B cell (primary cell): ENCODE measurements at places on chromosomes 12 and 14. TPM values are rescaled to one million over a fixed set of nuclear protein-coding genes. Genes with fewer than 3 reads are reported as not detected.

DNA sequence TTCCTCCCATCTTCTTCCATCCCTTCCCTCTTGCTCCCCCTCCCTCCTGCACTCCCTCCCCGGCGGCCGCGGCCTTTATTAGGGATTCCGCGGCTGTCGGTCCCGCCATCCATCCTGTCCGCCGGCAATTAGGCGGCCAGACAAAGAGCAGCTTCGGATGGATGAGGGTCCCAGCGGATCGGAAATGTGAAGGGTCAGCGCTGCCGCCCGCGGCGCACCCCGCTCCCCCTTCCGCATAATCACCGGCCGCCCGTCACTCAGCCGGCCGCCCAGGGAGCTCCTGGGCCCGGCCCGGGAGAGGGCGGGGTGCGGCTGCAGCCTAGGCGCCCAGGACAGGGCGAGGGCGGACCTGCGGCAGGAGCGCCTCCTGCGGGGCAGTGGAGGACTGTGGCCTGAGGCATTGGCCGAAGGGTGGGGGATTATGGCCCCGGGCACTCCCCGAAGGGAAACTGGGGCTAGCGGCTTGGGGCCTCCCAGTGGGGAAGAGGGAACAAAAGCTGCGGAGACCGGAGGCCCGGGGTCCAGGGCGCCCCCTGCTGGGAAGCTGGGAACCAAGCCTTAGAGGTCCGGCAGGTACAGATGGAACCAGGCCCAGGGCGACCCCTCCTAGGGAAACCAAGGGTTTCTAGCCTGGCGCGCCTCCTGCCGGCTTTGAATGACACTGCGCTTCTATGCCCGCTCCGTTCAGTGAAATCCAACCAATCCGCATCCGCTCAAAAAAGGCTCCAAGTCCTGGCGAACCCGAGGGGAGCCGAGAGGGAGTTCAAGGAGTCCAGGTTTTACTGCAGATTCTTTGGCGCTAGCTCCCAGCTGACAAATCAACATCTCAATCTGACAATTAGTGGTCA is 4.4 kb upstream of the DNAJC22 start:
- peaks cover 89% of the 10 kb centered on the region for H3K27me3 ChIP-seq
- DNase-seq = peak; percentile 83
- H3K27ac ChIP-seq = no peak overlapping the region
- no peaks in the 10 kb centered on the region for H3K36me3 ChIP-seq

- H3K4me1 ChIP-seq = no peaks in the 10 kb centered on the region
- H3K4me3 ChIP-seq = no peak overlapping the region
- no peak for DNase-seq
- H3K27ac ChIP-seq = no peak overlapping the region
- no peaks in the 10 kb centered on the region for H3K27me3 ChIP-seq
- no peaks in the 10 kb centered on the region for H3K36me3 ChIP-seq
Observed at GRCh38 chr14:104422837-104423681, 156.5 kb upstream of the C14orf180 start.

GRCh38 chr12:101407049-101407435 is 530 bp downstream of the ARL1 start:
- no peaks in the 10 kb centered on the region for H3K36me3 ChIP-seq
- DNase-seq = no peak
- H3K27me3 ChIP-seq = no peaks in the 10 kb centered on the region
- peak overlapping the region; percentile 96 for H3K27ac ChIP-seq
- peak overlapping the region; percentile 95 for H3K4me3 ChIP-seq

- H3K4me1 ChIP-seq = no peaks in the 10 kb centered on the region
- H3K36me3 ChIP-seq = no peaks in the 10 kb centered on the region
- no peak overlapping the region for H3K4me3 ChIP-seq
- no peak for DNase-seq
- no peak overlapping the region for H3K27ac ChIP-seq
- H3K27me3 ChIP-seq = no peaks in the 10 kb centered on the region
Observed at GRCh38 chr12:43978556-43978955, 142.7 kb downstream of the TMEM117 start.

DNA sequence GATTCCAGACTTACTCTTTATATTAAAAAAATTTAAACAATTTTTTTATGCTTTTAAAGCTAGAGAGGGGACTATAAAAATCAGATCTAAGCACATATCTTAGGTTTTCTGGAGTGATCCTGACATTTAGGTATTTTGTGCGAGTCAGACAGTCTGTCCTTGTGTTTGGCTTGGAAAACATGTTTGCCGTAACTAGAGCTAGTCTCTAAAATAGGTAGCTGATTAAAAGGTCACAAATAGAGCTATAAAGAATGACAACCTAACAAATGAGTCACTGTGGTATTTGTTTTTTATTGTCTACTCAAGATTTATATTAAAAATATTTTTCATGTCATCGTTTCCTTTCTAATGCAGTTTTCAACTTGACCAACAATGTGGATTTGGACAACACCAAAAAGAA is 73.4 kb downstream of the MNAT1 start:
- peaks cover 6% of the 10 kb centered on the region for H3K36me3 ChIP-seq
- no peak overlapping the region for H3K27ac ChIP-seq
- no peaks in the 10 kb centered on the region for H3K27me3 ChIP-seq
- no peaks in the 10 kb centered on the region for H3K4me1 ChIP-seq
- no peak for DNase-seq

DNA sequence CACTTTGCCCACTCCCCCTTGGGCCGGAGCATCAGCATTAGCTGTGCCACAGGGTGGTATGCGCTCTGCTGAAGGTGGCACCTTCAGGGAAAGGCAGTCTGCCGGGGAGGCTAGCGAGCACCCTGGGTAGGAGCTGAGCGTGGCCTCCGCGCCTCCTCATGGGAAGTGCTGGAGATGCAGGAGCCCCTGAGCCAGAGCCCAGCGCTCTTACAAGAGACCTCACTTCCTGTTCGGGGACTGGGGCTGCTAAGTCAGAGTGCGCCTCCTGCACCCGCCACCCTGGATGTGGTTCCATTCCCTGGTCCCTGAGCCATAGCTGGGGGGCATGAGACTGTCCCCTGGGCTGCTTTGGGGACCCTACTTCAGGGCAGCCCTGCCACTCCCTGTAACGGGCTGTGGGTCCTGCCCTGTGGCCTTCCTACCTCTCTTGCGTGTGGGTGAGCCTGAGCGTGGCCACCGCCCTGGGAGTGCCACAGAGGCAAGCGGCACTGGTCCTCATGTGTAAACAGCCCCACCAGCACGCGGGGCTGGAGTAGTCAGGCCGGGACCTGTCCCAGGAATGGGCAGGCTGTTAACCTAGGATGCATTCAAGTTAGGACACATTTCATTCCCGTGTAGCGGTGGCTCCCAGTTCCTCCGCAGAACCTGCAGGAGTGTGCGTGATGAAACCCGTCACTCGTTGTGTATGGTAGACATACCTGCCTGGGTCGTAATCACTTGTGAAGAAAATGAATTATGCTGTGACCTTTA is 19.4 kb downstream of the COA8 start:
- no peaks in the 10 kb centered on the region for H3K4me1 ChIP-seq
- no peak for DNase-seq
- H3K36me3 ChIP-seq = no peaks in the 10 kb centered on the region
- no peak overlapping the region for H3K27ac ChIP-seq
- H3K27me3 ChIP-seq = no peaks in the 10 kb centered on the region
- H3K4me3 ChIP-seq = no peak overlapping the region

DNA sequence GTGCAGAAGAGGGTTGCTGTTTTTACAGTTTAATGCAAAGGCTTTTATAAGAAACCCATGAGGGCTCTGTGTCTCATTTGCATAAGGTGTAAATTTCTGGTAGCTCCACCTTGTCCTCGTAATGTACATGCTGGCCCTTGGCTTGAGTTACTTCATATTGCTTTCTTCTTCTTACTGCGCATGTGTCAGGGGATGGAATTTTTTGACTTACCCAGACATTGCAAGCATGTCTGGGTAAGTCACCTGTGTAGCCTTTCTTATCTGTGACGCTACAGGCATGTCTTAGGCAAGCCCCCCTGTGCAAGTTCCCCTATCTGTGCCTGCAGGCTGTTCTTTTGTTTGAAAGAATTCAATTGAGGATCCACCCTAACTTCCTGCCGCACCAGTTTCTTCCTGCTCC is 274.2 kb downstream of the ETNK1 start:
- H3K4me1 ChIP-seq = no peaks in the 10 kb centered on the region
- H3K27me3 ChIP-seq = no peaks in the 10 kb centered on the region
- no peaks in the 10 kb centered on the region for H3K36me3 ChIP-seq

- H3K36me3 ChIP-seq = no peaks in the 10 kb centered on the region
- DNase-seq = no peak
- H3K27me3 ChIP-seq = no peaks in the 10 kb centered on the region
- no peak overlapping the region for H3K4me3 ChIP-seq
Observed at GRCh38 chr14:36113341-36113740, 63.2 kb downstream of the PTCSC3 start.

DNA sequence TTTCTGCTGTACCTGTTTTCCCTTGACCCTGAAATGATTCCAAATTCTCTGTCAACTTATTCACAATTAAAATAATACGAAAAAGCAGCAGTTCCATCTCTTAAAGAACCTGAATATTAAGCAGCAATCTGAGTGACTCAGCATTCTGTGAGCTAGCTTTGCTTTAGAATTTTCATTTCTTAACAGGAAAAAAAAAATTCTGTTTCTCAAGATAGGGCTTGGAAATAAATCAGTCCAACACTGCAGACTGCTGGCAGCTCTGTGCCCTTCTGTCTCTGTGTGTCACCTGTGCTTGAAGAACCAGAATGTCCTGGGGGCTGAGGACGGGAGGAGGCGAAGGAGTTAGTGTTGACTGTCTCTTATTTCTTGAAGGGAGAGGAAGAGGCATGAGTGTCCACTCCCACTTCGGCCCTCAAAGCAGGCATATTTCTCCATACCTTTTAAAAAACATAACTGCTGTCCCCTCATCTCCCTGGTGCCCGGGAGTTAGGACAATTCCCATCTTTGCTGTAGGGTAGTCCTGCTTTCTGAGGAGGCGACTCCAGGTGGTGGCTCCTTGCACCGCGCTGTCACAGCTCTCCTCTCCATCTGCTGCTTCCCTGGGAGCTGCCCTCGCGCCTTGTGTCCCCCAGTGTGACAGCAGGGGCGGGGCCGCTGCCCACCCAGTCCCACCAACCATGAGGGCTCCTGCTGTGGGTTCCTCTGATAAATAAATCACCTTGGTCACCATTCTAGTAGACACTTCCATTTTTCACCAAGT is 203.1 kb downstream of the CALM1 start:
- no peaks in the 10 kb centered on the region for H3K4me1 ChIP-seq
- H3K4me3 ChIP-seq = no peak overlapping the region
- no peaks in the 10 kb centered on the region for H3K36me3 ChIP-seq
- no peak overlapping the region for H3K27ac ChIP-seq
- no peaks in the 10 kb centered on the region for H3K27me3 ChIP-seq

GRCh38 chr14:75297411-75298040 is 18.9 kb downstream of the FOS start:
- H3K27ac ChIP-seq = no peak overlapping the region
- peaks cover 34% of the 10 kb centered on the region for H3K4me1 ChIP-seq
- H3K27me3 ChIP-seq = no peaks in the 10 kb centered on the region
- no peak overlapping the region for H3K4me3 ChIP-seq
- H3K36me3 ChIP-seq = no peaks in the 10 kb centered on the region

DNA sequence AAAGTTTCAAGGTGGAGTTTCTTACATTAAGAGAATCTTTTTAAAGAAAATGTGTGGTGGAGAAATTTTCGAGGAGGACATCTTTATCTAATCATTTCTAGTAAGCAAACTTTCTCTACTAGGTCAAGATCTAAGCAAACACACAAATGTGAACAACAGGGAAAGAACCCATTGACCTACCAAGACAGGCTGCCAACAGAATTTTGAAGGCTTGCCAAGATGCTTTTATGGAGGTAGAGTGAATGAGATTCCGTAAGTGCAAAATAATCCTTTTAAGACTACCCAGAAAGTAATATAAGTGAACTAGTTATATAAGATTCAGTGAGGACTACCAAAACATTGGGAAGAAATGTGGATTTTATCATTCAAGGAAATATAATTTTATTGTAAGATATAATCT is 357.1 kb upstream of the PDE3A start:
- no peaks in the 10 kb centered on the region for H3K27me3 ChIP-seq
- H3K36me3 ChIP-seq = no peaks in the 10 kb centered on the region
- H3K27ac ChIP-seq = no peak overlapping the region
- H3K4me3 ChIP-seq = no peak overlapping the region
- H3K4me1 ChIP-seq = no peaks in the 10 kb centered on the region

GRCh38 chr14:77892890-77893484 is 93.1 kb downstream of the ADCK1 start:
- H3K27ac ChIP-seq = no peak overlapping the region
- DNase-seq = no peak
- H3K36me3 ChIP-seq = no peaks in the 10 kb centered on the region
- H3K27me3 ChIP-seq = no peaks in the 10 kb centered on the region
- H3K4me3 ChIP-seq = no peak overlapping the region

DNA sequence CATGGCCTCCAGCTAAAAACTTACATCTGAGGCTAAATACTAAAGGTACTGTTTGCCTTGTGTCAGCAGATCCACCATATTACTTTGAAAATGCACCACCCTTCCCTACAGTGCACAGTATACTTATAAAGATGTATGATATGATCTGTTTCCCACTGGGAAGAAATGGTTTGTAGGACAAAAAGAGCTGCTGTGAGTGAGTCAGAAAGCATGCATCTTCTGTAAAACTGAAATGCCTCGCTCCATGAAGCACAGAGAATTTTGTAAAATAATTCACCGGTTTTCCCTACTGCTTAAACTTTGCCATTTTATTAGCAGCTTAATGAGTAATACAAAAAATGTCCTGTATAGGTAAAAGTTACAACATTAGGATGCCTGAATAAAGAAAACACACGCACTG is 68.8 kb downstream of the MDGA2 start:
- H3K4me1 ChIP-seq = no peaks in the 10 kb centered on the region
- DNase-seq = no peak
- no peaks in the 10 kb centered on the region for H3K36me3 ChIP-seq
- no peaks in the 10 kb centered on the region for H3K27me3 ChIP-seq
- H3K4me3 ChIP-seq = no peak overlapping the region

GRCh38 chr12:84599539-84599938 is 313.1 kb downstream of the SLC6A15 start:
- no peak overlapping the region for H3K4me3 ChIP-seq
- H3K36me3 ChIP-seq = no peaks in the 10 kb centered on the region
- H3K27me3 ChIP-seq = no peaks in the 10 kb centered on the region
- H3K27ac ChIP-seq = no peak overlapping the region

DNA sequence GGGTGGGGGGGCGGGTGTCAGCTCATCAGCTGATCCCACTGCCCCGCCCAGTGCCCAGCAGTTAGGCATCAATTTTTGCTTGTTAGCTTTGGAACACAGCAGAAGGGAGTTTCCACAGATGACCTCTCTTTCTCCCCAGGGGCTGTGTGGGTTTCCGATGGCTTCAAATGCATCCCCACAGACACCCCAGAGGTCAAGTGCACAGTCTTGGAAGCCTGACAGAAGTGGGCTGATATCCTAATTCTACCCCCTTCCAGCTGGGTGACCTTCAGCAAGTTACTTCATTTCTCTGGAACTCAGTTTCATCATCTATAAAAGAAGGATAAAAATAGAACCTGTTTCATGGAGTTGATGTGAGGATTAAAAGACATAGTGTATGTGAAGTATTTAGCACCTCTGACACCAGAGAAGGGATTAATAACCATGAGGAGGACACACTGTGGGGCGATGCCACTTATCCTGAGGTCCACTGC is 22.0 kb downstream of the TTC9 start:
- peaks cover 98% of the 10 kb centered on the region for H3K4me1 ChIP-seq
- no peaks in the 10 kb centered on the region for H3K36me3 ChIP-seq
- H3K27ac ChIP-seq = peak overlapping the region; percentile 79

- no peaks in the 10 kb centered on the region for H3K4me1 ChIP-seq
- H3K4me3 ChIP-seq = no peak overlapping the region
- no peaks in the 10 kb centered on the region for H3K27me3 ChIP-seq
- H3K36me3 ChIP-seq = no peaks in the 10 kb centered on the region
Observed at GRCh38 chr12:58761308-58761707, 159.0 kb downstream of the LRIG3 start.

The HAL gene
- 1.3 and 2.0 TPM in 2 replicates for polyA plus RNA-seq

The MYL2 gene
- polyA plus RNA-seq = 0.18 and 0.20 TPM in 2 replicates

The NDUFB1 gene
- polyA plus RNA-seq = 154 and 172 TPM in 2 replicates

The OTX2 gene
- polyA plus RNA-seq = not detected in 2 replicates

The KRT82 gene
- not detected in 2 replicates for polyA plus RNA-seq
